ENCODE measurements at places on chromosomes 4 and X.
A peak's percentile ranks its signal among the peaks of the same experiment; 100 is the strongest.

DNA sequence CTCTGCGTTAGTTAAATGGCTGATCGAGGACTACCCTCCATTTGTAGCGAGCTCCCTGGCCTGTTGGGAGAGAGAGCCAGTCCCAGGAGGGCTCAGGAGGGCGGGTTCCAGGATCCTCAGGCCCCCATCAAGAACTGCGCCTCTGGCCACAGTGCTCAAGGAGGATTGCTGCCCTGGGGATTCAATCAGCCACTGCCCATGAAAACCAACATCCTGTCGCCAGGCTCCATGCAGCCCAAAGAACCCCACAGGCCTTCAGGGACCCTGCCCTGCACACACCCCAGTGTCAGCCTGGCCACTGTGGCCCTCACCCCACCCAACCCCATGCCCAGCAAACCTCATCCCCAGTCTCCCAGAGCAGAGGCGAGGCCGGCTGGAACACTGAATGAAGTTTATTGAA lies 4.3 kb downstream of the PNMA6F start:
- no peak for DNase-seq

DNA sequence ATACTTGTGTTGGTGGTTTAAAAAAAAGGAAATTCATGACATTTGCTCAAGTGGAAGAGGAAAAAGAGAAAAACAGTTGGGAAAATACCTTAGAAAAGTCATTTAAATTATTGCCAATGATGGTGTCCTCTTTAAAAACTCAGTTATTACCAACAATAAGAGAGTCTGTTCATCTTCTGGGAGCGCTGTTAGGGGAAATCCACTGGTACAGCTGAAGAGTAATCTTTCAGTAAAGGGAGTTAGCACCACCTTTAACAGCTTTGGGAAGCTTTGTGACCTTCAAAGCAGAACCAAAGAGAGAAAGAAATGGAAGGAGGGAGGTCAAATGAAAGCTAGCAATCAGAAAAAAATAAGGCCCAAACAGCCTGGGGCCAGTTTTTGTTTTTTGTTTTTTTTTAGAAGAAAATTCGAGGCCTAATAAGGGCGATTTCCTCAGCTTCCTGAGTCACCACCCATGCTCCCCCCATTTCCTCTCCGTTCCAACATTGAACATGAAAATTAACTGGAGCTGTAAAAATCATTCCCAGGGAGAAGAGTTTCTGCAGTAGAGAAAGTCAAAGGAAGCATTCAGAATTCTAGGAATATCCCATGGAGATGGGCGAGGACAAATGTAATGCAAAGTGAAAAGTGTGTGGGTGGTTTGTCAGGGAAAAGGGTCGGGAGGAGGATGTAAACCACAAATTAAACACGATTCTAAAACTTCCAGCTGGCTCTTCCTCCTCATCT lies 115.1 kb downstream of the SH3KBP1 start:
- DNase-seq = peak; percentile 36

DNA sequence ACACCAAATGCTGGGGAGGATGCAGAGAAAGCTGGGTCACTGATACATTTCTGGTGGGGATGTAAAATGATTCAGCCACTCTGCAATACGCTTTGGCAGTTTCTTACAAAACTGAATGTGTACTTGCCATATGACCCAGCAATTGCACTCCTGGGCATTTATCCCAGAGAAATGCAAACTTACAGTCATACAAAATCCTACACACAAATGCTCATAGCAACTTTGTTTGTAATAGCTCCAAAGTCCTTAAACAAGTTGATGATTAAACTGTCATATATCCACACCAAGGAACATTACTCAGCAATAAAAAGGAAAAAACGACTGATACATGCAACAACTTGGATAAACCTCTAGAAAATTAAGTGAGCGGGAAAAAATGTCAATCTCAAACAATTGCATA lies 12.3 kb downstream of the MID1 start:
- DNase-seq = peak; percentile 81

DNA sequence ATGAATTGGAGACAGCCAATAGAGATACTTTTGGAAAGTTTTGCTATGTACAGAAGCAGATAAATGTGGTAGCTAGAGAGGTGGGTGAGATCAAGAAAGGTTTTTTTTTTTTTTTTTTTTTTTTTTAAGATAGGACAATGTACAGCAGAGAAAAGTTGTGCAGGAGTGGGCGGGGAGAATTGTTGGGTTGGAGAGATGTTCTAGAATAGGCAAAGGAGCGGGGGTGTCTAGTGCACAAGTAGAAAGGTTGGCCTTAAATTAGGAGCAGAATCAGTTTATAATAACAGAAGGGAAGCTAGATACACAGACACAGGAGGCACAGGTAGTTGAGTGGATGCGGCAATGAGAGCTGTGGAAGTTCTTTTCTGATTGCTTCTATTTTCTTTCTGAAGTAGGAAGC lies 66.2 kb upstream of the PGK1 start:
- DNase-seq = no peak

DNA sequence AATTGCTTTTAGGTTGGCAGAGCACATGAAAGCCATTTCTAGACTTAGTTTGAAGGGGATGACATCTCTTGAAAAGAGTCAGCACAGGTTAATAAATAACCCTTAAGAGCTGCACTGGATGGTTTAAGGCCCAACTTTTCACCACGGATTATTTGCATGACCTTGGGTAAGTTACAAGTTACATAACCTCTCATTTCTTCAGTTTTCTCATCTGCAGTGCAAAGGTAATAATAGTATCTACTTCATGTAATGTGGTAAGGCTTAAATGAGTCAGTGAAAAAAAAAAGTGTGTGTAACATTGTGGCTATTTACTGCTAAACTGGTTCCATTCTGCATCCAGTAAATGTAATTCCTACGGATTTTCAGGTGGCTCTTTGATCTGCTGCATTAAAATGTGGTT lies 715.8 kb downstream of the CCSER1 start:
- DNase-seq = no peak

- DNase-seq = no peak
These were observed 18.4 kb downstream of the MOB1B start for GRCh38 chr4:70920592-70920991.

DNA sequence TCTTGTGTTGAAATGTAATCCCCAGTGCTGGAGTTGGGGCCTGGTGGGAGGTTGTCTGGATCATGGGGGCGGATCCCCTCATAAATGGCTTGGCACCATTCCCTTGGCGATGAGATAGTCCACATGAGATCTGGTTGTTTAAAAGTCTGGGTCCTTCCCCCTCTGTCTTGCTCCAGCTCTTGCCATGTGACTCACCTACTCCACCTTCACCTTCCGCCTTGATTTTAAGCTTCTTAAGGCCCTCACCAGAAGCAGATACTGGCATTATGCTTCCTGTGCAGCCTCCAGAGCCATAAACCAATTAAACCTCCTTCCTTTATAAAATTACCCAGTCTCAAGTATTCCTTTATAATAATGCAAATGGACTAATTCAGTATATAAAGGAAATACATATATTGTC lies 111.5 kb downstream of the NR3C2 start:
- no peak for DNase-seq

- no peak for DNase-seq
These were observed 664.2 kb downstream of the ADGRL3 start for GRCh38 chr4:61864286-61864685.

- DNase-seq = no peak
These were observed 19.1 kb upstream of the MECP2 start for GRCh38 chrX:154116426-154117211.

DNA sequence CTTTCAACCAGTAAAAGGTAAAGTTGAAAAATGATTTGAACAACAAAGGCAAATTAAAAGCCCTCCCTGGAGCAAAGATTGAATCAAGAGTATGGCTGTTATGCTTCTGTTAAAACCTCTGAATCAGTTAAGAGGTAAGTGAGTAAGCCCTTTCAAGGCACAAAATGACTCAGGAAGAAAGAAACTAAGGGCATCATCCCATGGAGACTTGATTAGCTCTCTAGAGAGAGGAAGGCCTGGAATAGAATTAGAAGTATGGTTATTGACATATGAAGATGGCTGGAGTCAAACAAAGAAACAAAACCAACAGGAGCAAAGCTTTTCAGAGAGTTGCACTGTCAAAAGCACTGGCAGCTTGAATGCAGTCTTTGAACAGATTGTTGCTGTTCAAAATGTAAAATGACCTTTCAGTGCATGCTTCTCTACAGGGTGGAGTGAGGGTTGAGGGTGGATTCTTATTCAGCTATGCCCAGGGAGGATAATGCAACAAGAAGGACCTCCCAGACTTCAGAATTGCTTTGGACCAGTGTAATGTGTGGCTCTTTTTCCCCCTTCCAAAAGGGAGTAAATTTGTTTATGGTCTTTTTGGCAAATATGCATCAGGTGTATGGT lies 365.5 kb downstream of the GBA3 start:
- DNase-seq = no peak

All from fibroblast of gingiva (primary cell).